ENCODE measurements at places on chromosomes 3 and 15. TPM values are rescaled to one million over a fixed set of nuclear protein-coding genes. Genes with fewer than 3 reads are reported as not detected.

SIDT1 gene
- polyA plus RNA-seq: 2.9 TPM

DNA sequence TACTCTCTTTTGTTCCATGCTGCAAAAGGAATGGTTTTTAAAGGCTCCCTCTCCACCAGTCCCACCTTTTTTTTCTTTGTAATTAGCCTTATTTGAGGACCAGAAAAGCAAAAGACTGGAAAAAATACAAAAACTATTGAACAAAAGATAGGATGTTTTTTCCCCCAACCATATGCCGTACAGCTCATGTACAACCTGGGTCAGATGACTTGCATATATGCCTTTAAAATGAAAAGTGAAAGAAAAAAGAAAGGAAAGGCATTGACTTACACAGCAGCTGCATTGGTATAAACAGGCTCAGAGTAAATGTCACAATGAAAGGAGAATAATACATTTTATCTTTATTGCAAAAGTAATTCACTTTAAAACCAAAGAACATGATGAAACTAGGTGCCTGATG, 69.5 kb upstream of the CMC1 start:
- DNase-seq: no peak
- H3K4me3 ChIP-seq: no peak overlapping the region
- H3K27me3 ChIP-seq: no peaks in the 10 kb centered on the region
- no peak overlapping the region for H3K27ac ChIP-seq
- H3K36me3 ChIP-seq: no peaks in the 10 kb centered on the region

CORO2B gene
- polyA plus RNA-seq: 26.3 TPM

DNA sequence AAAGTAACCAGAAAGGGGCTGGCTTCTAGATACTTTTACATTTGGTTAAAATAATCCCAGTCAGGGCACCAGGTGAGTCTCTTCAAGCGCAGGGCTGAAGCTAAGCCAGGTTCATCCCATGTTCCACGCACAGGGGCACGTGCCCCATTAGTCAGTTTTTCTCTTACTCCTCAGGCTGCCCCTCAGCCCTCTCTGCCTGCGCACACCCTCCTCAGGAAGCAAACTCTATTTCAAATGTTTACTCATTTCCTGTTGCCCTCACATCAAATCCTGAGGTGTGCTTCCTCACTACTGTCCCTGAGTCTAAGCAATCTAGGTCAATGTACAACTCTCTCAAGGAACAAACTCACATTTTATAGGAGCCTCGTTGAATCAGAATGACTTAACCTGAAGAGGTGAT, 48.5 kb downstream of the THBS1 start:
- H3K4me3 ChIP-seq: no peak overlapping the region
- no peaks in the 10 kb centered on the region for H3K27me3 ChIP-seq
- no peaks in the 10 kb centered on the region for H3K36me3 ChIP-seq

- H3K27me3 ChIP-seq: no peaks in the 10 kb centered on the region
- no peaks in the 10 kb centered on the region for H3K4me1 ChIP-seq
- H3K27ac ChIP-seq: no peak overlapping the region
Measured at GRCh38 chr3:62229211-62229610, 144.1 kb downstream of the FEZF2 start.

DNA sequence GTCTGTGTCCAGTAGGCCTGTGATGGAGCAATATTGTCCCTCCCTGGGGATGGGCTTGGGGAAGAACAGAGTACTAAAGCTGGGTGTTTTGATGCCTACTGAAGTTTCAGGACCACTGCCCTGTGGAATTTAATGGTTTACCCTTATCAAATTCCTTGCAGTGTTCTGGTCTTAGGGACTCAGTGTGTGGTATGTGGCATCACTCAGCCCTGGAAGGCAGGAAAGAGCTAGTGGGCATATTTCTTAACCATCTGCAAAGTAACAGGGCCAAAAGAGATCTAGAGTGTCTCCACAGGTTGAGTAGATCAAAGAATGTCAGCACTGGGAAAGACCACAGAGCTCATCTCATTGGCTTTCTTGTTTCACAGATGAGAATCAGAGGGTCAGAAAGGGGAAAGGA, 11.8 kb upstream of the SCN10A start:
- no peaks in the 10 kb centered on the region for H3K27me3 ChIP-seq
- H3K27ac ChIP-seq: no peak overlapping the region
- no peak overlapping the region for H3K4me3 ChIP-seq
- no peaks in the 10 kb centered on the region for H3K36me3 ChIP-seq
- no peak for DNase-seq
- no peaks in the 10 kb centered on the region for H3K4me1 ChIP-seq

SPATA12 gene
- not detected for polyA plus RNA-seq

GRCh38 chr3:175535351-175535750, 676.2 kb downstream of the NAALADL2 start:
- no peak overlapping the region for H3K4me3 ChIP-seq
- no peak for DNase-seq
- no peaks in the 10 kb centered on the region for H3K36me3 ChIP-seq
- no peak overlapping the region for H3K27ac ChIP-seq
- no peaks in the 10 kb centered on the region for H3K4me1 ChIP-seq
- no peaks in the 10 kb centered on the region for H3K27me3 ChIP-seq

GRCh38 chr15:68795298-68795848, 25.3 kb downstream of the ANP32A start:
- peak; percentile 60 for DNase-seq
- peaks cover 66% of the 10 kb centered on the region for H3K4me1 ChIP-seq
- H3K27ac ChIP-seq: peak overlapping the region; percentile 86
- no peaks in the 10 kb centered on the region for H3K36me3 ChIP-seq
- no peaks in the 10 kb centered on the region for H3K27me3 ChIP-seq

ZNF774 gene
- polyA plus RNA-seq: 5.9 TPM

DNA sequence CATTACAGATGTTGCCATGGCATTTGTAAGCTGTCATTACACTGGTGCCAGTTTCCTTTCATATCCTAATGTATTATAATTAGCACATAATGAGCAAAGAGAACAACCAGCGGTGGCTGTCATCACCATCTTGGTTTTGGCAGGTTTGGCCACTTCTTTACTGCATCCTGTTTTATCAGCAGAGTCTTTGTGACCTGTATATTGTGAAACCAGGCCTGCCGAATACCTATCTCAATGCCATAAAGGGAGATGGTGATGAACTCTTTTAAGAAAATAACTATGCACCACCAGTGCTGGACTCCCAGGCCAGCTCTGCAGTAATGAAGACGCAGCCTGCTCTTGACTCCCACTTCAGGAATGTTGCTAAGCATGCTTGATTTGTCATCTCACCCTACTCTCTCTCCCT, 458.1 kb upstream of the NR2F2 start:
- no peak overlapping the region for H3K27ac ChIP-seq
- H3K27me3 ChIP-seq: no peaks in the 10 kb centered on the region
- H3K36me3 ChIP-seq: no peaks in the 10 kb centered on the region
- DNase-seq: no peak
- no peak overlapping the region for H3K4me3 ChIP-seq

EHD4 gene
- 14.4 TPM for polyA plus RNA-seq

DNA sequence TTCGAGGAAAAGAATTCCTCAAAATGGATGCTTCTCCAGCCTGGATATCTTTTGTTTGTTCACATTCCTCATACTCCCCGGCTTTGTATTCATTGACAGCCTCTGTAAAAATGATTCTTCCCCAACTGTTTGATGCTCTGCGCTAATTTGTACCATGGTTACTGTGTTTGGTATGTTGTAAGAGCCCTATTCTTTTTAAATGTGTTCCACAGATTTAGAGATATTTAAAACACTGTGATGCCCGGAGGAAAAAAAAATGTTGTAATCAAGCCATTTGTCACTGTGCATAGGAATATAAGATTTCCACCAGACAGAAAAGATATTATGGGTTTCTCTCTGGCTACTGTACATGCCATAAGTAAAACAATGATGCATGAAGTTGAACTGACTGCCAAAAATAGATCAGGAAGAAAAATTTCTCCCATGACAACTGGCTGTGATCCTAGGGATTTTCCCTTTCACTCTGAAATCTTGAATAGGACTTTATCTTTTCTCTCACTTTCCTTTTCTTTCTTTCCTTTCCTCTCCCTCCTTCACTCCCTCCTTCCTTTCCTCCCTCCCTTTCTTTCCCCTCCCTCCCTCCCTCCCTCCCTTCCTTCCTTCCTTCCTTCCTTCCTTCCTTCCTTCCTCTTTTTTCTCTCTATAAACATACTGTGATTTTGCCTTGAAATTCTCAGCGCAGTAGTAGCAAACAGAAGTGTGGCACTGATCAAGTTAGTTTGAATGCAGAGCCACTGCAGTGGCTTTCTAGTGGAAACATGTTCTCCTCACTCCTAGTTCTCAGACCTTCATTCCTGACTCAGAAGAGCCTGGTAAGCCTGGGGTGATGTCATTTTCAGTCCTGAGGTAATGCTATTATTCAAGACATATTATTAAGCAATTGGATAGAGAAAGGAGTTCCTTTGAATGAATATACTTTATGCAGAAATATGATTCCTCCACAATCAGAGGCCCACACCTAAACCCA, 254.9 kb upstream of the TBL1XR1 start:
- H3K27me3 ChIP-seq: no peaks in the 10 kb centered on the region
- no peaks in the 10 kb centered on the region for H3K36me3 ChIP-seq
- peak overlapping the region; percentile 81 for H3K27ac ChIP-seq
- no peak overlapping the region for H3K4me3 ChIP-seq
- DNase-seq: no peak

Measured in left lung (tissue), 14 donors.